ENCODE measurements at places on chromosomes 2 and 18.

- no peak for DNase-seq
Measured at GRCh38 chr2:108385411-108386071, 7.8 kb downstream of the SULT1C4 start.

DNA sequence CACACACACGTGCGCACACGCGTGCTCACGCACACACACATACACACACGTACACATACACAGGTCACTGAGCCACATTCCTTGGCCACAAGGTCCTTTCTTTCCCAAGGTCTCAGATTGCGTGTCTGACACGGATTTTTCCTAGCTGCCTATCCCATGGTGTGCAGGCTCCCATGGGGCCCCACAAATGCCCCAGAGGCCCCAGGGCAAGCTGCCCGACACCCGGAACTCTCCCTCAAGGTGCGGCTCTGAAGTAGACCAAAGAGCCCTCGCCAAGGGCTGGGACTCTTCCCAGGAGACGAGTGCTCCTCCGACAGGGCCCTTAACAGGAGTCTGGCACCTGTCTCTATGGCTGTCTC, 46.7 kb downstream of the SDC1 start:
- DNase-seq, result no peak

GRCh38 chr2:222774941-222775340, 85.9 kb upstream of the ACSL3 start:
- no peak for DNase-seq

DNA sequence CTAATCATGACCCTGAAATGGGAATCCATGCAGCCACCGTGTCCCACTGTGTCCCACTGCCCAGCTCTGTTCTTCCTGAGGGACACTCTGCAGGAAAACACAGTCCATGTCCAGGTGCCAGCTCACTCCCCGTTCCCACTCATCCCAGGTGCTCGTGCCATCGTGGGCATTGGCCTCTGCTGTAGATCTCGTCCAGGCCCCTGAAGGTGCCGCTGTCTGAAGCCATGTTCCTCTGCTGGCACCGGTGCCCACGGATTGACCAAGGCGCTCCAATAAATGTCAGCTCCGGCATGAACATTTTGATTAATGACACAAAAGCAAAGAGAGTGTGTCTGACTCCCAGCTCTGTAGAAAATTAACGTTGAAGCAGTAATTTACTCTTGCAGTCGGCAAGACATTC, 280.1 kb upstream of the SALL3 start:
- no peak for DNase-seq

GRCh38 chr2:123906361-123906760, 118.7 kb upstream of the CNTNAP5 start:
- DNase-seq, result no peak

DNA sequence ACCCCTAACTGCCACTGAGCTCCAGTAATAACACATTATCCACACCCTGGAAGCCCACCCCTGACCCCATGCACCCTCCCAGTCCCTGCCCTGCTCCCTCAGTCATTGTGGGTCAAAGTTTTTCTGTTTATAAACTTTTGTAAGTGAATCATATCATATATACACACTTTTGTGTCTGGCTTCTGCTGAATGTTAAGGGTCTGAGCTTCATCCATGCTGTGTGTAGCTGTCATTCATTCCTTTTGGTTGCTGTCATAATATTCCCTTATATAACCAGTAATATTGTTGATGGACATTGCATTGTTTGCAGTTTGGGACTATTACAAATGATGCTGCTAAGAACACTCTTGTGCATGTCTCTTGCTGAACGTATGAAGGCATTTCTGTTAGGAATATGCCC, 14.5 kb downstream of the CNNM4 start:
- no peak for DNase-seq

Measured in Jurkat, Clone E6-1 (cell line).